ENCODE measurements at places on chromosomes 16 and 17.

DNA sequence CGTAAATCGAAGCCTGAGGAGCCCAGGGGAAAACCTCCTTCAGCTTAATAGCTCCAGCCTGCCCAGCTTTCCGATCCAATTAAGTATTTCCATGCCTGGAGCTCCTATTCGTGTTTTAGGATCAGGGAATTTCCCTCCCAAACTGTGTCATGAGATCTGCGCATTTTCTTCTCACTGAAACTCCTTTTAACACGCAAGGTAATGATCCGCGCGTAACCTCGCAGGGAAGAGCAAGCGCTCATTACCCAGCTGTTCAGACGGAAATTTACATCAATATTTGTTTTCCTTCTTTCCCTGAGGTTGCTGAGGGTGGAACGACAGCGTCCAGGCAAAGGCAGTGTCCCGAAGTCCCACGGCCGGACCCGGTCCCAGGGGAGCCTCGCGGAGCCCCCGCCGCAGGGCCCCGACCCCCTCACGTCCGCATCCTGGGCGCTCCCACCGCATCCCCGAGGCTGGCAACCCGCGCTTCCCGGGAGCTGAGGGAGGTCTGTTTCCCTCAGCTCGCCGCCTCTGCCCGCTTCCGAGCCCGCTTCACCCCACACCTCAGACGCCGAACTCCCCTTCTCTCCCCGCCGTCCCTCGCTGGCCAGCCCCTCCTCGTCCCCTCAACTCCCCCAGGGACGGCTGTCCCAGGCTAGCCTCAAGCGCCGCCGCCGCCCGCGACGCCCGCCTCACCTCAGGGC, 415 bp downstream of the ABCA5 start:
- peak; percentile 17 for DNase-seq

- DNase-seq = no peak
Observed at GRCh38 chr16:54462151-54462651, 175.6 kb upstream of the IRX3 start.

GRCh38 chr16:61813339-61813738, 222.9 kb downstream of the CDH8 start:
- no peak for DNase-seq

DNA sequence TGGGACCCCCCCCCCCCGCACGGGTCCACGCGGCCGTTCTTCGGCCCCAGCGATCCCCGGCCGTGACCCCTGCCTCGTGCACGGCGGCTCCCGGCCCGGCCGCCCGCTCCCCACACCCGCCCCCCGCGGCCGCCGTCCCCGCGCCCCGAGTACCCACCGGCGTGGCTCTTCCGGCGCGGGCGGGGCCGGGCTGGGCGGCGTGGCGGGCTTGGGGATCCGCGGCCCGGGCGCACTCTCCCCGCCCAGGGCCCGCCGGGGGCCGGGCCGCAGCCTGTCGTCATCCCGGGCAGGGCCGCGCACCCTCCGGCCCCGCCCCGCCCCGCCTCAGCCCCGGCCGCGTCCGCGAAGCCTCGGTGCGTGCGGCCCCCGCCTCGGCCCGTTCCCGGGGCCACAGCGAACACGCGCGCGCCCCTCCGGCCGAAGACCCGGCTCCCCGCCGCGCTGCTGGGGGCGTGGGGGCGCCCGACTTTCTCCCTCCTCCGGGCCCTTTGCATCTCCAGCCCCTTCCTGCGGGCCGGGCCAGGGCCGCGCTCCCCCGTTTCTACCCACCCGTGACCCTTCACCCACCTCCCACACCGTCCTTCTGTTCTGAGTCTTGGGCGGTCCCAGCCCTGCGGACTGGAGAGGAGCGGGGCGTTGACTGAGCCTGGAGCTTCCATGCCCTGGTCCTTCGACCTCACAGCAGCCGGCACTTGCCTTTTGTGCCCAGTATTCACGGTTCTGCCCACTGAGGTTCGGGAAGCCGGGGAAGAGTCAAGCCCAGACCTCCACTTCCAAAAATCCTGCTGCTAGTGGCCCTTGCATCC, 840 bp downstream of the MYO1C start:
- DNase-seq = peak; percentile 91

Measured in iPS-NIHi11 (cell line).